Kasumi-1 (cell line): ENCODE measurements at places on chromosomes 6 and 20.
A peak's percentile ranks its signal among the peaks of the same experiment; 100 is the strongest.

DNA sequence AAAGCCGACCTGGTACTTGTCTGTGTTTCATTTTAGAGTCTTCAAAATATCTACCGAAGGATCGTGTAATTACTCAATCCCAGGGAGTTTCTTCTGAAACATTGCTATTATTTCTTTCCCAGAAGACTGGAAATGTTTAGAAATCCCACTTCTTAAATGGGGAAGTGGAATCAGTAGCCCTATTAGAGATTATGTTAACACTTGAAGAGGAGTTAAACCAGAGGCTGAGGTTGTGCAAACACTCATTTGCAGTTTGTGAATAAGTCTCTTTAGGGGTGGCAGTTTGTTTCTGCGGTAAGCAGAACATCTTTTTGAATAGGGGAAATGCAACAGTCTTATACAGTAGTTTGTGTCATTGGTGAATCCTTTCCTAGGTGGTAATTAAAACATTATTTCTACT, 21.3 kb downstream of the DSP start:
- peak; percentile 14 for DNase-seq

- no peak for DNase-seq
These were observed 39.2 kb downstream of the FRMD1 start for GRCh38 chr6:168039849-168040248.

DNA sequence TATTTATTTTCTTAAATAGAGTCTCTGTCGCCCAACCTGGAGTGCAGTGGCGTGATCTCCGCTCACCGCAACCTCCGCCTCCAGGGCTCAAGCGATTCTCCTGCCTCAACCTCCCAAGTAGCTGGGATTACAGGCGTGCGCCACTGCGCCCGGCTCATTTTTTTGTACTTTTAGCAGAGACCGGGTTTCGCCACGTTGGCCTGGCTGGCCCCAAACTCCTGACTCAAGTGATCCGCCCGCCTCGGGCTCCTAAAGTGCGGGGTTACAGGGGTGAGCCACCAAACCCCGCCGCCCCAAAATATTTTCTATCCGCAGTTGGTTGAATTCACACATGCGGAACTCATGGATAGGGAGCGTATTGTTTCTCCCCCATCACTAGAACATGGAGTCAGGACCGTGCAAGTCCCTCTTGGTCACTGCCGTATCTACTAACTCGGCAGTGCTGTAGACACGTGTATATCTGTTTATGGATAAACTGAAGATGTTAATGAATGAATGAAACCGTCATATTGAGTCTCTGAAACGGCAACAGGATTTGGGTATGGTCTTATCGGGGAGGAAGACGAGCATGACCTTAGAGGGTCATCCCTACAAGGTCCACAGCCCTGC, 904 bp downstream of the MKKS start:
- no peak for DNase-seq

GRCh38 chr6:89412071-89413005, at the start of gene RRAGD:
Gene RRAGD (minus strand): TSS chr6:89412273. CDS start chr6:89411993, 280 bp downstream.
- peak; percentile 79 for DNase-seq

DNA sequence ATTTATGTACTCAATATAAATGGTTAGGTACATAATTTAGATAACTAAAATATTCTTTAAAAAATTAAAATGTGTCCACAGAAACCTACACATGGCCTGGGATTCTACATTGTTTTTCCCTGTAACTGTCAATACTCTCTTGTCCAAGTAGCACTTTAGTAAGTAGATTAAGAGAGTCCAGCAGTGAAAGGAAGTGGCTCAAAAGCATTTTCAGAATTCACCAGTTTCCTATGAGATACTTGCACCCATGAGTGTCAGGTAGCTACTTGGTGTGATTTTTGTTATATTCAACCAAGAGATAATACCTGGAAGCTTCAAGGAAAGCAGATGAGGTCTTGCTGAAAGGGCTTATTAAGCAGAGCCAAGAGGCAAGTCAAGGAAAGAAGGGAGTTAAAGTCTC, 126.3 kb downstream of the FYN start:
- DNase-seq, result no peak

DNA sequence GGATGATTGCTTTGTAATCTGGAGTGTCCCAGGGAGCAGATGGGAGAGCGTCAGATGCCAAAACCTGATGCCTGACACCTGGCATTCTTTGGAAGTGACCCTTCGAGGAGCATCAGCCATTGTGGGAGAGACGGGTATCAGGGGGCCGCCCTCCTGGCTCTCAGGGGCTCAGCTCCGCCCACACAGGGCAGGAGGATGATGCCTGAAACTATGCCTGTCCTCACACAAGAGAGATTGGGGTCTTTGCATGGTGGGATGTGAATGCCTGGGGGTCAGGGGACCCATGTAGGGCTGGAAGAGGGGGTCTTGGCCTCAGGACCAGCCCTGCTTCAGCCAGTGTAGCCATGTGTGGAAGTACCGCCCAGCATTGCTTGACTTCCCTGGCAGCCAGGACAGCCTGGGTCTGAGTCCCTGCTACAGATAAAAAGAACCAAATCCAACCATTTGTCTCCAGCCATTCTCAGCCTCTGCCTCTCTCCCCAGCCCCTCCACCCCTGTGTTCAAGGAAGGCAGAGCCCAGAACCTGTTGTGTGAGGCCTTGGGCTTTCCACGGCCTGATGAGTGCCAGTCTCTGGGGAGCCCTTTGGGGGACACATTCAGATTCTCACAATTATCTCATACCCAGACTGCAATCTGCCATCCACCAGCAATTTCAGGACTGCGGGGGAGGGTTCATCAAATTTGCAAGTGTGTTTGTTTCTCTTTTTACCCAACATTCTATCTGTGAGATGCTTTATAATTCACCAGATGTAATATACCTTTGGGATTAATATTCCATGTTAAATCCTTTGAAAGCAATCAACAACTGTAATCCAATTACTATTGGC, 371.2 kb downstream of the PREX1 start:
- DNase-seq, result no peak

- DNase-seq, result peak; percentile 52
These were observed 92.1 kb upstream of the GCM1 start for GRCh38 chr6:53240761-53241160.

DNA sequence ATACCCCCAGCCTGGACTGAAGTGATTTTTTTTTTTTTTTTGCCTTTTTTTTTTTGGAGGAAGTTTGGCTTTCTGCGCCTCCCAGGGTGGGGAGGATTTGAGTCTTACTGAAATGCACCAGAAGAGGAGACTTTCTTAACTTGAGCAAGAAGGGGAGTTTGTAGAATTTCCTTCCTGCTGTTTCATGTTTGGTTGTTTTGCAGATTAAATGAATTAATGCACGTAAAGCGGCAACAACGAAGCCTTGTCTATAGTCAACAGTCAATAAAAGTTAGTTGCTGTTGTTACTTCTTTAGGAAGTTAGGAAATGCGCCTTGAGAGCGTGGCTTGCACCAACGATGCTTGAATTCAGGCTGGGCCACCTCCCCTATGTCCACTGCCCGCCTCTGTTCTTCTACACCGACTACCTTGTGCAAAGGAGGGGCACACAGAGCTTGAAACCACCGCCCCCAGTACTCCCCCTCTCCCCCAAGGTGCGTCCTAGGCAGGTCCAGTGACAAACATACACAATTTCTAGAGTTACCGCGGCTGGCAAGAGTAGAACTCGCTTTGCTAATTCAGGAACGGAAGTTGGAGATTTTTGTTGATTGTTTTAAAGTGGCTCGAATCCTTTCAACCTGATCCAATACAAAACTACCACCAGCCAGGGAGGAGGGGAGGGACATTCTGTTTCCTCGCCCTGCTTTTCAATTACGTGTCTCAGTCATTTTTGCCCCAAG, 830 bp upstream of the CYP24A1 start:
- DNase-seq, result no peak

DNA sequence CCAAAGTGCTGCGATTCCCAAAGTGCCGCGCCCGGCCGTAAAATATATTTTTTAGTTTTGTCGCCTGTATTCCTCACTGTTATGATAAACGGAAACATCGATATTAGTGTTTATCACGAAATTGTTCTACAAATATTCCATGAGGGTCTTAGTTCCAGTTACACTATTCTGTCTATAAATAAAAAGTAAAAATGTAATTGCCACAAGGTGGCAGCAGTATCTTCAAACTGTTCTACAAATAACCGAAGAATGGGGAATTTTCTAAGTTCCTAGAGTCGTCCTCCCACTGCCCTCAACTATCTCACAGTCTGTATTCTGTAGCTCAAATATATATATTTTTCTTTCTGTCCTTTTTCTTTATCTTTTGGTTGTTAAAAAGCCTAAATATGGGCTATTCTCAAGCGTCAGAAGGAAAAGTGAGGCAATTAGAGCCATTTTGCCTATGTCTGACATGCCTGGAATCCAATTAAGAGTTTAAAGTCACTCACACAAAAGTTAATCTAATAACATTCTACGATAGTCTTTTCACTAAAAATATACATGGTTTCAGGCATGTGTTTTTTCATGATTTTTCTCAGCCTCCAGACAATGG, 14.2 kb upstream of the FAM162B start:
- peak; percentile 72 for DNase-seq

DNA sequence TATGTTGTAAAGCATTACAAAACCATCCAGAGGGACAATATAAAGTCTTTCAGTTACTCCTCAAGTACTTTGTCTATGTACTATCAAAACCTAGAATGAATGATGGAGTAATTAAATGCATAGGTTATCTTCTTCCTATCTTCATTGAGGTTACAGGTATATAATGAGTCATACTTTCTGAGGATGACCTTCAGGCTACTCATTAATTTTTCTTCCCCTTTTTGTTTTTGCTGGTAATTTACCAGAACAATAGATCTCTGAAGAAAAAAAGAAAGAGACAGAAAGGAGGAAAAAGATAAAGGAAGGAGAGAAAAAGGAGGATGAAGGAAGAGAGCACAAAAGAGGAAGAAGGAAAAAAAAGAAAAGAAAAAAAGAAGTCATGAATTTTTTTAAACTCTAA, 398.4 kb downstream of the TBC1D32 start:
- DNase-seq, result no peak

DNA sequence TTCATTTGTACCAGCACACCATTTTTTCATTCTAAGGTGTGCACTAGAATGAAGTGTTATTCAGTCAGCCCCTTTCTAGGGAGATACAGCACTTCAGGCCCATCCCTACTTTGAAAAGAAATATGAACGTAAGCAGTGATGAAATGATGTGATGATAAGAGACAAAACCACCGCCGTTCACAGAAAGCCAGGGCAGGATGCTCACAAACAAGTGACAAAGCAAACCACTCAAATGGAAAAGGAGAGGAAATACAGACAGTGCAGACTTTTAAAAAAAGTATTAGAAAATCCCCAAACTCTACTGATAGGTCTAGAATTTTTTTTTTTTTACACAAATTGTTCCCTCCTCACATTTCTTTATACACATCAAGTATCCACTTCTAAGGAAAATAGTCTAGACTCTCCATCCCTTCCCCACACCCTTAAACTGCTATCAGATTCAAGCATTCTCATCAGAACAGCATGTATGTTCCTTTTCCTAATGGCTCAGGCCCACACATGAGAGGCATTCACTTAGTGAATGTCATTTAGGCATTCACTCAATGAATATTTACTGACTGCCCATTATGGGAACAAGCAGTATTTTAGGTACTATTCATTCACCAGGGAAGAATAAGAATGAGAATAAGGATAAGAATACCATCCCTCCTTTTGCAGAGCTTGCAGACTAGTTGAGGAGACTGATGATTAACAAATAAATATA, 243.5 kb downstream of the GMPR start:
- DNase-seq, result no peak

DNA sequence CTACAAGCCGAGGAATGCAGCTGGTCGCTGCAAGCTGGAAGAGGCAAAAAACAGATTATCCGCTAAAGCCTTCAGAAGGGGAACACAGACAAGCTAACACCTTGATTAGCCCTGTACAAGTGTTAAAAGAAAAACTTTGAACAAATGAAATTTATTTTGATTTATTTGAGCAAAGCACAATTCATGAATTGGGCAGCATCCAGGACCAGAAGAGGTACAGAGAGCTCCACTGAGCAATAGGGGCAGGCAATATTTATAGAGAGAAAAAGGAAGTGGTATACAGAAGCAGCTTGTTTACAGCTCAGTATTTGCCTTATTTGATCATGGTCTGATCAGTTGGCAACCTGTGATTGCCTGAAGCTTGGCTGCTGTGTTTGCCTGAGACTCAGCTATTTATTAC, 17.6 kb downstream of the HLA-DOB start:
- no peak for DNase-seq

DNA sequence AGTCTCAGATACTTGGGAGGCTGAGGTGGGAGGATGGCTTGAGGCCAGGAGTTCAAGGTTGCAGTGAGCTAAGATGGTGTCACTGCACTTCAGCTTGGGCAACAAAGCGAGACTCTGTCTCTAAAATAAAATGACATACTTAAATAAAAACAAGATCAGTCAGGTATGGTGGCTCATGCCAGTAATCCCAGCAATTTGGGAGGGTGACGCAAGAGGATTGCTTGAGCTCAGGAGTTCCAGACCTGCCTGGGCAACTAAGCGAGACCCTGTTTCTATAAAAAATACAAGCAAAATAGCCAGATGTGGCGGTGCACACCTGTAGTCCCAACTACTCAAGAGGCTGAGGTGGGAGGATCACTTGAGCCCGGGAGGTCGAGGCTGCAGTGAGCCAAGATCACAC, 149.6 kb downstream of the ZFP64 start:
- no peak for DNase-seq

DNA sequence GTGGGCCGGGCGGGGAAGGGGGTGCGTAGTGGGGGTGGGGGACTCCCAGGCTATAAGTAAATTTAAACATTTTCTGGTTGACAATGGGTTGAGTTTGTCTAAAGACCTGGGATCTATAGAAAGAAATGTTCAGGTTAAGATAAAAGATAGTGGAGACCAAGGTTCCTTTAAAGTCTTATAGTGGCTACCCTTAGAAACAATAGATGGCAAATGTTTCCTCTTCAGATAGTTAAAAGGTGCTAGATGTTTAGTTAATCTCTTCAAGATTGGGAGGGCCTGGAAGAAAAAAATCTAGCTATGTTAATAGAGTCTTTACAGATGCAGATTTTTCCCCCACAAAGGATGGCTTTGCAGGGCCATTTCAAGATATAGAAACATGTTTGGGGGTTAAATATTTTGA, 446.4 kb upstream of the FKBP1C start:
- no peak for DNase-seq

DNA sequence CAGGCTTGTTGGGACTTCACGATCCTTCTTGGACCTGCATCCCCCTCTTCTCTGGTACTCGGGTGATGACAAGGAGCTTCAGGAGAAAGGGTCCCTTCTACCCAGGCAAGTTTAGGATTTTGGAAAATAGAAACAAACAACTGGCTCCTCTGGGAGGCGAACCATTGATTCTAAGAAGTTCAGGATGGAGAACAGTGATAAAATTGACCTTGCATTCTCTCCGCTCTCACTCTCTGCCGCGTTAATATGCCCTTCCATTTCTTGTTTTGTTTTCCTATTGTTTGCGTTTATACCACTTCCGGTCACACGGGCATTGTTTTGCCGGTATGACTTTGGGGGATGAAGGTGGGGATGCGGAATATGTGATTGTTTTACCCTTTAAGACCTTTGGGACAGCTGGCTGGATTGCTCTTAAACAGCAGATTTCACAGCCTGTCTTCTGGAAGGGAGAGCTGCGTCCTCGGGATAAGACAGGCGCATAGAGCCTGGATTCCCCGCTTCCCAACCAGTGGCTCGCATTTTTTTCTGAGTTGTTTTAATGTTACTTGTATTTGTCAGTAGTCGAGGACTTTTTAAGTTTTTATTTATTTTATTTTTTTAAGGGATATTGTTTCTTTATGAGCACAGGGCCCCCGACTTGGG, 144.3 kb upstream of the ZNF184 start:
- no peak for DNase-seq
